ENCODE measurements at places on chromosomes 6 and 20. TPM values are rescaled to one million over a fixed set of nuclear protein-coding genes. Genes with fewer than 3 reads are reported as not detected.

Gene SIRPB2
- polyA plus RNA-seq: 1.3 TPM

Gene IL20RA
- 2.1 TPM for polyA plus RNA-seq

- DNase-seq: no peak
Observed at GRCh38 chr6:66931787-66932186, 1224.8 kb upstream of the EYS start.

GRCh38 chr20:16647875-16648597 is 74.8 kb upstream of the KIF16B start:
- no peak for DNase-seq

Gene SAMHD1
- 32.2 TPM for polyA plus RNA-seq

Data from right lung (tissue), 10 donors.